ENCODE measurements at places on chromosomes 13 and 19.

- no peak for DNase-seq
Observed at GRCh38 chr19:6790194-6791128, 18.0 kb downstream of the VAV1 start.

DNA sequence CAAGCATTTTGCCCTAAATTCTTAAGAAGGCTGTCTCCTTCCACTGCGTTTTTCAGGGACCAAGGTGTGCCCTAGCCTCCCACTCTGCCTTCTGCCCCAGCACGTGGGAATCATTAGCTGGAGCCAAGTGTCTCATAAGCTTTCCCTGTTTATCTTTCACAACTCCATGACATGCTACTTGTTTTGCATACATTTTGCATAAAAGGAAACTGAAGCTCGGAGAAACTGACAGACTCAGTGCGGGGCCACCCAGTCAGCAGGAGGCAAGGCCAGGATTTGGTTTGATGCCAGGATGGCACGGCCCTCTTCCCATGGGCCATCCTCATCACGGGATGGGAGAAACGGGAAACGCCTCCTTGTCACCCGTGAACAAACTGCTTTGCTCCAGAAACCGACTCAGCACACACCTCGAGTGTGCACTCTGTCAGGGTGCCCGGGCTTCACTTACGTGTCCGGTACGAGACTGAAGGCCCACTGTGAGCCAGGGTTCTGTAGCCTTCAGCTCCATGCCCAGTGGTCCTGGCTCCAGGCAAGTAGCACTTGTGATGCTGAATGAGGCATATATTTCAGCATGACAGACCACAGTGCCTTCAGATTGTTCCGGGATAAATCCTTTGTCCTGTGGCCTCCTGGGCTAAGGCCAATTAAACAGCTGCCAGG lies 9.6 kb downstream of the CEBPA start:
- DNase-seq: no peak

- no peak for DNase-seq
Observed at GRCh38 chr19:38411041-38411712, 8.3 kb downstream of the FAM98C start.

DNA sequence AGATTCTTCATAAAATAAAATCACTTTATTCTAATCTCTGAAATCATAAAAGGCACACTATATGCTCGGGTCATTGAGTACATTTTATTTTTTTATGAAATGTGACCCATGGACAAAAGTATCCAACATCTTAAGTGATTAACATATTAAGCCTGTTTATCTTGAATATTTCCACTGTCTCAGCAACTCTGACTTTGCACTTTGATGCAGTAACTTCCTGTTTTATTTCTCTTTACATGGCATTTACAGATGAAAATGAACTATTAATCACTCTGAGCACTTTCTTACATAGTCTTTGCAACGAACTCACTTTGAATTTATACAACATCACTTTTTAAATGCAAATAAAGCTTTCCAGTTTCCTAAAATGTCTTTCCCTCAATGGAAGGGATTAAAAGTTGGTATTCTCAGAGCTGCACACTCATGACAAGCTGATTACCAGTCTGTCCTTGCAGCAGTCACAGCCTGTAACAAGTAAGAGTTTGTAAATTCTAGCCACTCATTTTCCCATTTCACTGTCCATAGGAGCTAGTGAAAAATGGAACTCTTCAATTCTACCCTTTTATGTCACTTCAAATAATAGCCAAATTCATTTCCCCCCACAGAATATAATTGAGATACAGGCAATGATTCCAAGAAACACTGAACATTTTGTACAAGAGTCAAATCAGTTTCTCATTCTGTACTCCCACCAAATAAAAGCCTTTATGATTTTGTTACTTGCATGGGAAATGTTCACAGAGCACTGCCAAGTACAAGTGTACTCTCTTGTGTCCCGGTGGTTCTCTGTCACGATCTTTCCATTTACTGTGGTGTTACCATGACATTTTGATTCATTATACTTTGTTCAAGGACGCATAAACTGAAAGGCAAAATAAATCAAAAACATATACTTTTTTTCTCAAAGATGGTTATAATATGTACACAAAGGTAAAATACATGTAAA lies 1968.9 kb downstream of the PCDH9 start:
- no peak for DNase-seq

GRCh38 chr19:17441241-17442021 lies 7.0 kb downstream of the TMEM221 start:
- DNase-seq: no peak

- DNase-seq: no peak
Observed at GRCh38 chr13:35703061-35703460, 226.6 kb upstream of the MAB21L1 start.

DNA sequence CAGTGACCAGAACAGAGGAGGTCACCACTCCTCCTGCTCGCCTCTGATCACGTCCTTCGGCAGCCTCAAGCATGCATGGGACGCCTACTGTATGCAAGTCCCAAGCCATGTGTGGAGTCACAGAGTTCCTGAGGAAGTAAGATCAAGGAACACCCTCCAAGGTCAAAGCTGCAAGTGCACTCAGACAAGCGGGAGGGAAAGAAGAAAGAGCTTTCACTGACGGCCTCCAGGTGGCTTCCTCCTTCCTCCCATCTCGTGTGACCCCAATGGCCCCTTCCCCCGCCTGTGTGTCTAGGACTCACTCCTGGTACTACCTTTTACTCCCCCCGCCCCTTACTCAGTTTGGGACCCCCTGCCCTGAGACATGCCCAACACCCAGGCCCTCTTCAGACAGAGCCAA lies 6.1 kb downstream of the HAUS8 start:
- DNase-seq: no peak

DNA sequence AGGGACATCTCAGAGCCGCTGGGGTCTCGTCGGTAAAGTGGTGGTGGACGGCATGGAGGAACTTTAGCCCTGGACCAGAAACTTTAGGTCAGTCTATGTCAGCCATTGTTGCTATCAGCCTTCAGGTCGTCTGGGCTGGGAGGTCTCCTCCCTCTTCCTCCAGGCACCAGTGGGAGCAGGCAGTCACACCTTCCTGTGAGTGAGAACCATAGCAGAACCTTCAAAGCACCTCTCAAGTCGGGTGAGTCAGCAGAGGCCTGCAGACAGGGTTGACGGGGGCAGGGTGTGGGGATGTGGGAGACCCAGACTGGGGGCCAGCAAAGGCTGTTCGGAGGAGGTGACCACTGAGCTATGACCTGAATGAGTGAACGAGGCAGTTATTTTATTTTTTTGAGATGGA lies 15.4 kb upstream of the SBNO2 start:
- no peak for DNase-seq

DNA sequence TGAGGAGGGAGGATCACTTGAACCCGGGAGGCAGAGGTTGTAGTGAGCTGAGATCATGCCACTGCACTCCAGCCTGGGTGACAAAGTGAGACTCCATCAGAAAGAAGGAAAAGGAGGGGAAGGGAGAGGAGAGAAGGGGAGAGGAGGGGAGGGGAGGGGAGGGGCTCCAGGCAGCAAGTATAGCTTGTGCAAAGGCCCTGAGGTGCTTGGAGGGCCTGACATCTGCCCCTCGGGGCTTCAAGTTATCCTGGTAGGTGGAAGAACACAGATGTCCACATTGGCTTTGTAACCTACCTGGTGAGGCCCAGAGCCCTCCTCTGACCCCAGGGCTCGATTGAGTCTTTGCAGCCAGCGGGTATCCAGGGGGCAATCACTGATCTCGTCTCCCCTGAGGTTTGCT lies 11.5 kb upstream of the ZNRF4 start:
- no peak for DNase-seq

DNA sequence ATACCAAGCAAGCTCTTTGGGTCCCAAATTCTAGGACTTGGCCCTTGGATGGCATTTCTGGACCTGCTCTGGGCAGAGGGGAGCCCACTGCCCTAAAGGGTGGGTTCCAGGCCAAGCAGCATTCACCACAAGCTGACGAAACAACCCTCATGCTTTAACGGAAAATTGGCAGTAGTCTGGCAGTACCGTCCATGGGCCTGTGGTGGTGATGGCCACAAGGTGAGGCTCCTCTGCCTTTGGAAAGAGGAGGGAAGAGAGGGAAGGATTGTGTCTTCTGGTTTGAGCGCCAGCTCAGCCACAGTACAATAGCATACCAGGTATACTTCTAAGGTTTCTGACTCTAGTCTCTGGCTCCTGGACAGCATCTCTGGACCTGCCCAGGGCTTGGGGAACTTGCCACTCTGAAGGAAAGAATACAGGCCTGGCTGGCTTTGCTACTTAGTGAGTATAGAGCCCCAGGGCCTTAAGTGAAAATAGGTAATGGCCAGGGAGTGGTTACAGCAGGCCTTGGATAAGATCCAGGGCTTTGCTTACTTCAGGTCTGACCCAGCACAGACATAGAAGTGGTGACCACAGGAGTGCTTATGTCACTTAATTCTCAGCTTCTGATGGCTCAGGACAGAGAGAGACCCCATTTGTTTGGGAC lies 595.5 kb downstream of the LMO7 start:
- DNase-seq: no peak

GRCh38 chr13:105598529-105598928 lies 936.9 kb downstream of the EFNB2 start:
- no peak for DNase-seq

- no peak for DNase-seq
Observed at GRCh38 chr13:111241862-111242261, 78.6 kb upstream of the TEX29 start.

GRCh38 chr19:56124578-56124977 lies 3.5 kb upstream of the ZNF787 start:
- no peak for DNase-seq

GRCh38 chr13:98171900-98172589 lies 5.0 kb downstream of the RNF113B start:
- no peak for DNase-seq

DNA sequence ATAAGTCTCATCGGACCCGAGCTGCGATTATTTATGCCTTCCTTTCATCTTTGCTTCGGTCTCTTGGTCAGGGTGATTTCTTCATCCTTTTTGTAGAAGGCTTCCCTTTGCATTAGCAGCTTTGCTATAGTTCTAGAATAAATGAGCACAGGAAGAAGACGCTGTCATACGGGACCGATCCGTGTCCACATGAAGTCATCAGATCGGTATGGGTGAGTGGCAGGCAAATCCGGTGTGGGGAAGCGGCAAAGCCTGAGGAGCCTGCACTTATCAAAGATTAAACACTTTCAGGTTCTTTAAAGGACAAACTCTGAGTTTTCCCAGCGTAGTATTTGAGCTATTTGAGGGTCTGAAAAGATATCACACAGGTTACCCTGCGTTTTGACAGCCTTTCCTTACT lies 119.3 kb downstream of the IRS2 start:
- DNase-seq: no peak

DNA sequence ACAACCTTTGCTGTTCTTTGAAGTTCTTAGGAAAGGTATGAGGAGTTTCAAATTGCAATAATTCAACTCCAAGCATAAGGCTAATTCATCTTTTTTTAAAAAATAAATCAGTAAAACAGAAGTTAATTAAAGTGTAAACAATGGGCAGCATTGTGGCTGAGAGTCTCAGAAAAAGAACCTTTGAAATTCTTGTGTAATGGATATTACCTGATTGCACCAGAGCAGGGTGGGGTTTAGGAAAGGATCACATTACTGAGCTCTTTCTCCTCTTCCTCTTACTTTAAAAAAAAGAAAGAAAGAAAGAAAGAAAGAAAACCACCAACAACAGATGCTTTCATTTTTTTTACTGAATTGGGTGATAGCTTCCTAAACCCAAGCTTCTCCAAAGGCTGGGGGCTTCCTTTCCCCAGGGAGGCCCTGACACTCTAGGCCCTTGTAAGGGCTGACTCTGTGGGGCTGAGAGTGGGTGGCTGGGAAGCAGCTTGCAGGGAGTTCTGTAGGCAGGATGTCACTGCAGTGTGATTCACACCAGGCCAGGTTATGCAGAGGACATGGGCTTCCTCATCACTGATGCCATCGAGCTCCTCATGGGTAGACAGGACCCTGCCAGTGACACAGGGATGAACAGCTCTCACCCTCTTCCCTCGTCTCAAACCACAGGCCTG lies 564.5 kb downstream of the FGF9 start:
- no peak for DNase-seq

DNA sequence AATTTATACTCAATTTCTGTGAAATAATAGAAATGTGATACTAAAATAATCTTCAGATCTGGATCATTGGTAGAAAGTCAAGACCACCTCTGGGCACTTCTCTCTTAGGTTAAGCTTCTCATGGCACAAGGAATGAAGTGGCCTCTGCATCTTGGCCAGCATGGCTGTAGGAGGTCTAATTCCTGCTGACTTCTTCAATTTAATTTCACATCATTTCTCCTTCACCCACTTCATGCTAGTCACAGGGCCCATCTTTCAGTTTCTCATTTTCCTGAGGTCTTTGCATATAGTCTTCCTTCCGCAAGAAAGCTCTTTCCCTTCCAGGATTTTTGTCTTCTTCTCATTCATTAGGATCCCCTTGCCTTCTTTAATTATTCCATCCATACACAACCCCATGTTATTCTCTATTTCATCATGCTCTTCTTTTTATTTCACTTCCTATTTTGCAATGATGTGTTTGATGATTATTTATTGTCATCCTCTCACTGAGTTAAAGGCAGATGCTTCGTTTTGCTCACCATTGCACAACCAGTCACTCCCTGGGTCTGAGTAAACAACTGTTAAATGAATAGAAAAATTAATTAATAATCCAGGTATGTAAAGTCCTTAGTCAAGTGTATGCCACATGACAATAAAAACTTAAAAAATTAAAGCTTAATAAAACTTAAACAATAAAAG lies 397.4 kb downstream of the SPRY2 start:
- DNase-seq: no peak

All from stimulated activated CD8-positive, alpha-beta memory T cell treated with anti-CD3 and anti-CD28 coated beads, Interleukin-2, amount 100 ng/mL, for 1 hour (primary cell).